Gastrocnemius medialis (tissue), 4 donors: ENCODE measurements at places on chromosomes 4 and X. TPM values are rescaled to one million over a fixed set of nuclear protein-coding genes. Genes with fewer than 3 reads are reported as not detected.

GRCh38 chr4:45638641-45639040, 485.2 kb downstream of the GABRG1 start:
- no peak overlapping the region for H3K27ac ChIP-seq
- no peaks in the 10 kb centered on the region for H3K27me3 ChIP-seq
- H3K36me3 ChIP-seq = no peaks in the 10 kb centered on the region
- no peak overlapping the region for H3K4me3 ChIP-seq
- DNase-seq = no peak

GRCh38 chr4:185421366-185422124, 4.2 kb downstream of the UFSP2 start:
- H3K27me3 ChIP-seq = no peaks in the 10 kb centered on the region
- H3K27ac ChIP-seq = no peak overlapping the region
- no peak for DNase-seq
- H3K4me3 ChIP-seq = no peak overlapping the region
- peaks cover 18% of the 10 kb centered on the region for H3K4me1 ChIP-seq

DNA sequence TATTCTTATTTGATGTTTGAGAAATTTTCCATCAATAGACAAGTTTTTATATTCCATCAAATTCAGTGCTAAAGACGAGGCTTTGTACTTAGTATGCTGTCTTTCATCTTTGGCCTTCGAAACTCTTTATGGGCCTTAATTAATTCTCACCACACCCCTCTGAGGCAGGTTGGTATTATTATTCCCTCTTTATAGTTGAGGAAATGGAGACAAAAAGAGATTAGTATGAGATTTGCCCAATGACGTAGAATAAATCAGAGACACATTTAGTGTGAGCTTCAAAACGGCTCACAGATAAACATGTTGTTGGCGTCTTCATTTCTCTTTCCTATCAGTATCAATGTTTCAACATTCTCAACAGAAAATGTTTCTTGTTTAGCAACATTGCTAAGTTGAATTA, 35.9 kb upstream of the PTPN13 start:
- H3K36me3 ChIP-seq = no peaks in the 10 kb centered on the region
- no peak overlapping the region for H3K4me3 ChIP-seq

DNA sequence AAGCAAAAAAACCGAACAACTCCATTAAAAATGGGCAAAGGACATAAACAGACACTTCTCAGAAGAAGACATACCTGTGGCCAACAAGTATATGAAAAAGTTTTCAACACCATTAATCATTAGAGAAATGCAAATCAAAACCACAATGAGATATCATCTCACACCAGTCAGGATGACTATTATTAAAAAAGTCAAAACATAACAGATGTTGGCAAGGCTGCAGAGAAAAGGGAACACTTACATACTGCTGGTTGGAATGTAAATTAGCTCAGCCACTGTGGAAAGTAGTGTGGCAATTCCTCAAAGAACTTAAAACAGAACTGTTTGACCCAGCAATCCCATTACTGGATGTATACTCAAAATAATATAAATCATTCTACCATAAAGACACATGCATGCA, 436.3 kb downstream of the KLHL13 start:
- H3K4me3 ChIP-seq = no peak overlapping the region
- H3K27ac ChIP-seq = no peak overlapping the region
- H3K27me3 ChIP-seq = no peaks in the 10 kb centered on the region
- H3K4me1 ChIP-seq = no peaks in the 10 kb centered on the region
- H3K36me3 ChIP-seq = no peaks in the 10 kb centered on the region

DNA sequence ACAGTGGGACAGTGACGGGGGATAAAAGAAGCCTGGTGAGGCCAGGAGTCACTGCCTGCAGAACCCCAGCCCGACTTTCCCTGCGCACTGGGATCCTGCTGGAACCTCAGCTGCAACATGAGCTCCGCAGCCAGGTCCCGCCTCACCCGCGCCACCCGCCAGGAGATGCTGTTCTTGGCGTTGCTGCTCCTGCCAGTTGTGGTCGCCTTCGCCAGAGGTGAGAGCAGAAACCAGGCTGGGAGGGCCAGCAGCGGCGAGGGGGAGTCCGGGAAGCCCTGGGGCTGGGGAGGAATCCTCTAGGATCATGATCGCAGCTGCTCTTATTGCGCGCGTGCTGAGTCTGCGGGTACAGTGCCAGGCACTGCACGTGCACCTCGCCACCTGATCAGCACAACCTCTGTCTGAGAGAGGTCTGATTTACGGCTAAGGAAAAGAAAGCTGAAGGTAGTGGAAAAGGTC, at the start of gene PF4V1:
PF4V1 (plus strand) TSS at position 51 of the 459 bp plus-strand sequence; CDS start at position 118, 67 bp downstream.
- H3K4me3 ChIP-seq = no peak within 1 kb of the TSS
- H3K27me3 ChIP-seq = no peaks in the 10 kb centered on the region
- no peaks in the 10 kb centered on the region for H3K36me3 ChIP-seq
- DNase-seq = no peak
- H3K27ac ChIP-seq = no peak within 1 kb of the TSS
- no peaks in the 10 kb centered on the region for H3K4me1 ChIP-seq

GRCh38 chrX:36861601-36862000, 146.6 kb upstream of the FAM47C start:
- no peak overlapping the region for H3K27ac ChIP-seq
- DNase-seq = no peak
- H3K4me1 ChIP-seq = no peaks in the 10 kb centered on the region
- no peak overlapping the region for H3K4me3 ChIP-seq

- H3K4me3 ChIP-seq = no peak overlapping the region
- no peaks in the 10 kb centered on the region for H3K27me3 ChIP-seq
- no peak for DNase-seq
- no peaks in the 10 kb centered on the region for H3K4me1 ChIP-seq
- H3K36me3 ChIP-seq = no peaks in the 10 kb centered on the region
Observed at GRCh38 chr4:17293901-17294300, 218.0 kb downstream of the QDPR start.

DNA sequence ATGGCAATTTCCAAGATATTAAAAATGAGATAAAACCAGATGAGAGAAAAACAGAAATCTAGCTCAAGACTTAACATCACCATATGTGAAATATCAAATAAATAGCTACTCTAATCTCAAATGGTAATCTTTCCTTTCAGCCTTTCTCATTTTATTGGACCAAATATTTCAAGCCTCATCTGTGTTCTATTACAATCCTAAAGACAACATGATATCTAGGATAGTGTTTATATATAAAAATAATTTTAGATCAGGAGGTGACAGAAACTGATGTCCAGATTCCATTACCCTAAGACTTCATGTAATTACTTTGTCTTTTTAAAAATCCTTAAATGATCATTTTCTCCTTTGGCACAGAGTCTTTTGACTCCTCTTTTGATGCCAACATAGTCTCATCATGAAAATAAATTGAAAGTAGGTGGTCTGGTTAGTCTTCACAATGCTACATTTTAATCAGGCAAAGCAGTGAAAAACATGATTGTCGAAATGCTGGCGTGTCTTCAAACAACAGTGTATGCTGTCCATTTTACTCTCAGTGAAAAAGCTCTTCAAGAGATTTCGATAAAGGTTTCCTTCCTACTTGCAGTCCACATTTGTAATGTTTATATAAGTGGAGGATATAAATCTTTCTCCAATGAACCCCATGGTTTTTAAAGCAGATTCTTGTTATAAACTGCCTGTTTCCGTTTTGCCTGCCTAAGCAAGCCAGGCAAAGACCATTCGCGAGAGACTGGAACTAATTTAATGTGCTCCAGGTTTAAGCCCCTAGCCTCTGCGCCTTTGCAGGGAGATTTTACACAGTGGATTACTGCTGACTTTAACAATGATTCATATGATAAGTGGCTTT, 169.8 kb downstream of the SCFD2 start:
- no peaks in the 10 kb centered on the region for H3K4me1 ChIP-seq
- H3K27ac ChIP-seq = no peak overlapping the region
- no peaks in the 10 kb centered on the region for H3K27me3 ChIP-seq
- no peak overlapping the region for H3K4me3 ChIP-seq
- DNase-seq = no peak

DNA sequence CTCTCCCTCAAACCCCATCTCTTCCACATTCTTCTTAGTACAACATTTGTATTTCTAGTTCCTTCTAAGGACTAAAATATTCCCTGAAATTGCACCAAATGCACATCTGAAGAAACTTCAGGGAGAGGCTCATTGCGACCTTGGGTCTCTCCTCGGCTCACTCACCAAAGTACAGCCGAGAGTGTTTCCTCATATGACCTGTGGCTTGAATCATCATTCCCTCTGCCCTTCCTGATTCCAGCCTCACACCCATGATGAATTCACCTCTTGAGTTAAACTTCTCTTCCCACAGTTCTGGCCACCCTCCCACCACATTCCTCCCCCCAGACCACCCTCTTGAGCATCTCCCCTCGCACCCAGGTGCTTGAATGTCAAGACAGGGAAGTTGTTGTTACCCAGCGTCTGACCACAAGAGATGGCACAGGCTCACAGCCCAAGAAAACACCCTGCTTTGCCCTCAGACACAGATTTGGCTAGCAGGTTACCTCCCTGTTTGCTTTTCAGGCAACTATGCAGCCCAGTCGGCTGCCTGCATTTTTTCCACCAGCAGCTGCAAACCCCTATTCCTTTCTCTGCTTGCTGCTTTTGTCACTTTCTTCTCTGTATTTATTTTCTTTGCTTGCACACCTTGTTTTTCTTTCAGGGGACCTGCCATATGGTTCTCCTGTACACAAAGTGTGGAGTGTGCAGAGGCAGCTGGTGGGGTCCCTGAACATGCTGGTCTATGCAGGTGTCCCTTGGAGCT, 214.8 kb downstream of the SPATA18 start:
- H3K4me3 ChIP-seq = no peak overlapping the region
- no peaks in the 10 kb centered on the region for H3K36me3 ChIP-seq
- no peaks in the 10 kb centered on the region for H3K27me3 ChIP-seq
- H3K4me1 ChIP-seq = no peaks in the 10 kb centered on the region
- no peak overlapping the region for H3K27ac ChIP-seq

The CYBB gene
- 1.8 TPM for total RNA-seq

The CENPVL2 gene
- total RNA-seq = not detected

The UGT2B11 gene
- total RNA-seq = not detected
